ENCODE measurements at places on chromosomes 4 and X.

- no peak for DNase-seq
Measured at GRCh38 chrX:72045552-72046277, 86.0 kb downstream of the RTL5 start.

- no peak for DNase-seq
Measured at GRCh38 chrX:37701588-37701987, 16.0 kb downstream of the XK start.

DNA sequence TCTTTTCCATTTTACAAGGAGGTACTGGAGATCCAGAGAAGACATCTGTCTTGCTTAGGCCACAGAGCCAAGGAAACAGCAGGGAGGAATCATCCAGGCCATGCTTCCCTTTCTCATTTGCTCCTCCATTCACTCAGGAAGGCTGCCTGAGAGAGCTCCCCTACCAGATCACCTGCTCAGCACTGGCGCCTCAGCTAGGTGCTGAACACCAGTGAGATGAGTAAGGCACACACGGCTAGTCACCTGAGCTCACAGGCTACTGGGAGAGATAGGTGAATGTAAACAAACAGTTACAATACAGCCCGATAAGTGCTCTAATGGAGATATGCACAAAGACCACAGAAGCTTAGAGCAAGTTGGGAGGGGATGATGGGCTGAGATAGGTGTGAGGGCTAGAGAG, 149.8 kb upstream of the ARHGEF9 start:
- no peak for DNase-seq

DNA sequence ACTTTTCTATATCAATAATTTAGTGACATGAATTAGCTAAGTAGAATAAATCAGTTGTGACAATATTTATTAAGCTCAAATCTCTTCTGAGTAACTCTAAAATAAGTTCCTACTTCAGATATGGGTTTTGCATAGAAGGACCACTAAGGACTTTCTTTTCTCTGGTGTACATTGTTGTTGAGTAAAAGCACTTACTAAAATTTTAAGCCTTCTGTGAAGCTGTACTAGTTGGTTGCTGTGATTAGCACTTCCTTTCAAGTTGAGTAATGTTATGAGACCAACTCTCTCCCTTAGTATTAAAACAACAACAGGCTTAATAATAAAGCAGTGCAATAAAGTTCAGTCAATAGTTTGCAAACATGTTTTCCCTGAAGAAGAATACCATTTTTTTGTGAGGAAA, 667.4 kb upstream of the NDST4 start:
- no peak for DNase-seq

DNA sequence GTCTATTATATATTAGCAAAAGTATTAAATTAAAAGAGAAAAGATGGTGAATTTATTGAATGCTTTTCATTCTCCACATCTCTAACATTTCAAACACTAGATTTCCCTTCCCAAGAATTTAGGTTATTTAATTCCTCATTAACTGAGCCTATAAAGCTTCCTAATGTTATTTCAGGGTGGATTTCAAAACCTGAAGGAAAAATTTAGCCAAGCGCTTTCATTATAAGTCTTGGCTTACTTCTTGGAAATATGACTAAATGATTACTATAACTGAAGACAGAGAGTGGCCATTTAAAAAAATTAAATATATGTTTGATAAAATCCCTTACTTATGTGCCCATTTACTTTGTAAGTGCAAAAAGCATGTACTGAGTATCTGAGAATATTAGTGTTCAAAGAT, 141.8 kb upstream of the ARSJ start:
- DNase-seq = no peak

Measured in stimulated activated CD8-positive, alpha-beta memory T cell treated with anti-CD3 and anti-CD28 coated beads, Interleukin-7, amount 100 ng/mL, for 4 hours (primary cell).